ENCODE measurements at places on chromosomes 12 and 14.

DNA sequence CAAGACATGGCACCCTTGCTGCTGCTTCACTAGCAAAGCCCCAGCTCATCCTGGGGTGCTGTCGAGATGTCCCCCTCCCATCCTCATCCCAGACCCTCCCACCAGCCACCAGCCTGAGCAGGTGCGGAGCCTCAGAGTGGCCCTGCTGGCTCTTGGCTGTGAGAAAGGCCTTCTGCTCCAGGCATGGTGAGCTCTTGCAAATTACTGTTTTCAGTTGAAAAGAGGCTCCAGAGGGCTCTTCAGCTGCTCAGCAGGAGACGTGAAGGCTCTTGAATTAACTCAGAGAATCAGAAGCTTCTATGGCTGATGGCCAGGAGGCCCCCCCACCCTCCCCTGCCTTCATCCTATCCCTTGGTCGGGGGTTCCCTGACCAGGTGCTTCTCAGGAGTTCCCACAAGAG lies 44.1 kb downstream of the WSCD2 start:
- DNase-seq, result no peak

DNA sequence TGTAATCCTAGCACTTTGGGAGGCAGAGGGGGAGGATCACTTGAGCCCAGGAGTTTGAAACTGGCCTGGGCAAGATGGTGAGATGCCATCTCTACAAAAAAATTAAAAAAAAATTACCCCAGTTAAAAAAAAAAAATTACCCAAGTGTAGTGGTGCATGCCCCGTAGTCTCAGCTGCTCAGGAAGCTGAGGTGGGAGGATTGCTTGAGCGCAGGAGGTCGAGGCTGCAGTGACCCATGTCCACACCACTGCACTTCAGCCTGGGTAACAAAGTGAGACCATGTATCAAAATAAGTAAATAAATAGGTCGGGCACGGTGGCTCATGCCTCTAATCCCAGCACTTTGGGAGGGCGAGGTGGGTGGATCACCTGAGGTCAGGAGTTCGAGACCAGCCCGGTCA lies 128.8 kb downstream of the VRK1 start:
- no peak for DNase-seq

DNA sequence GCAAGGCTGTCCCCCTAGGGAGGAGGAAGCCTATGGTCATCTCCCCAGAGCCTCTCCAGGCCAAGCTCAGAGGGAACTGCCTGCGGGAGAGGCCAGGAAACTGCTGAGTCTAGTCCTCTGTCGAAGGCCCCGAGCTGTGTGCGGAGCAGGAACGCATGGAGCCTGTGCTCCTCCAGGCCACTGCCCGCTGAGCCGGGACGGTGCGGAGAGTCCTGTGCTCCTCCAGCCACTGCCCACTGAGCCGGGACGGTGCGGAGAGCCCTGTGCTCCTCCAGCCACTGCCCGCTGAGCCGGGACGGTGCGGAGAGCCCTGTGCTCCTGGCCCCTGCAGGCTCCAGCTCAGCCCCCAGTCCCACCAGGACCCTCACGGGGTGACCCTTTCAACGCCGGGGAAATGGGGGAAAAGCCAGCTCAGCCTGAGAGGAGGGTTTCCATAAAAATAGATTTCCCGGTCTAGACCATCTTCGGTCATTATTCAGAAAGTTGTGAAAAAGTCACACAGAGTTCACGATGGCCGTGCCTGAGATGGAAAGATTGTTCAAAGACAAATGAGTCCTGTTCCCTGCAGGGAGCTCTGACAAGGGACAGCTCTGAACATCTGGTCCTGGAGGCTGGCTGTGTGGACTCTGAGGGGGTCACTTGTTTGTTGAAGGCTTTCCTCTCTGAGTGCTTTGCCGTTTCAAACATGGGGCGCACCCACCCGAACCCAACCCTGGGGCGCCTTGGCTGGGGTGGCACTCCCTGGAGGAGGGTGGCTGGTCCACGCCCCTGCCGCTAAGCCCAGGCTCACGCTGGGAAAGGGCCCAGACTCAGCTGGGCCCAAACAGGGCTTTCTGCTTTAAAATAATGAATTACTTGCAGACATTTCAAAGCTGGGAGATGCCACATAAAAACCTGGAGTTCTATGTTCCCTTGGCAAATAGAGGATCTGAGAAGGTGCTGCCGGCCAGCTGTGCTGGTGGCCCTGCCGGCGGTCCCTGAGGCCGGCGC lies 85.5 kb downstream of the ADGRD1 start:
- no peak for DNase-seq

DNA sequence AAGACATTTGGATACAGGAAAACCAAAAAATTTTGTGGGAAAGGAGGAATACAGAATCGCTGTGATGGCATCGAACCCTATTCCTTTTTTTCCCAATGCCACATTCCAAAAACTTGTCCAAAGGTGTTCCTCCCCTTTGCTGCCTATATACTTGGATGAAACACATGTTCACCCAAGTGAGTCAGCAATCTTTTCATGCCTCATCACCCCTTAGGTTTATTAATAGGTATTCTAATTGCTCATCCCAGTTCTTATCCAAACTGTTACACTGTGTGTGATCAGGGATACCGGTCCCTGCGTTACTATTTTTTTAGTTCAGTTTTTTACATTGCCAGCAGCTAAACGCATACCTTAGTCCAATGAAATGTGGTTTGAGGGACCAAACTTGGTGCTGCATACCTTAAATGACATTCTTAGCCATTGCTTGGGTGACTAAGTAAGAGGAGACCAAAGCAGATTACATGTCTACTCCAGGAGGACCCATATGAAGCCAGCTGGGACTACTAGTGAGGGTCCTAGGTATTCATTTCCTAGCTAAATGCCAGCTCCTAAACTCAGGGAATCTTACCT lies 20.6 kb upstream of the ST8SIA1 start:
- DNase-seq, result no peak
